ENCODE measurements at places on chromosomes 3 and 15.

- DNase-seq: no peak
These were observed 29.9 kb upstream of the ALDH1A2 start for GRCh38 chr15:58095415-58095814.

- DNase-seq: no peak
These were observed 7.9 kb downstream of the TNFSF10 start for GRCh38 chr3:172515130-172515918.

GRCh38 chr3:60760145-60760544 lies 491.1 kb downstream of the FHIT start:
- DNase-seq: no peak

- no peak for DNase-seq
These were observed 42.1 kb upstream of the ACTC1 start for GRCh38 chr15:34837246-34838016.

DNA sequence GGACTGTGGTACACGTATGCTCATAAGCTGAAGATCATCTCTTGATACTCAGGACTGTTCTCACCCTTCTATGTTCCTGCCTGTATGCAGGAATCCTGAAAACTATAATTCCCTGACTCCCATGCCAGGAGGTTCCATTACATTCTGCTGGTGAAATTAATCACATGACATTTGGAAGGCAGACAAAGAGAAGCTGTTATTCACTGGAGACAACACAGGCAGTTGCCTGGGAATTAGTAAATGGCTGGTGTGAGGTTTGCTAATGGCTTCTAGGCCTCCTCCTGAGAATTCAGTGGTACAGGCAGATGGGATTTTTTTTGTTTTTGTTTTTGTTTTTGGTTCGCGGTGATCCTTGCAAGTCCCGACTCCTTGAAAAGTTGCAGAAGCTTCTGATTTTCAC lies 91.4 kb downstream of the CTNNB1 start:
- no peak for DNase-seq

DNA sequence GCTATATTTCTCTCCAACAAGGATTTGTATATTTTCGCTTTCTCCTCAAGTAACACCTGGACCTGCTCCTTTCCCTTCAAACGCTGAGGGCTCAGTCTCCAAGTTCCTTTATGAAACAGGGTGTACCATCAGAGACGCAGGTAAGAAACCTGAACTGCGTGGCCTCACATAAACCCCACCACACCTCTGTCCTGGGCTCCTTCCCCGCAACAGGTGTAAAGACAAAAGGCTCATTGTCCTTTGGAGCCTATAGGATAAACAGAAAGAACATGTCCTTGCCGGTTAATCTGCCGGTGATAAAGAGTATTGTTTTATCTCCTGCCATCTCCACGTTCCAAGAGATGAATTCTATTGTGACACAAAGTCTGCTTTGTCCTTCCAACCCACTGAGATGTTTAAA lies 111.8 kb upstream of the ADAMTS9 start:
- no peak for DNase-seq

GRCh38 chr3:89966877-89967665 lies 859.6 kb downstream of the EPHA3 start:
- DNase-seq: no peak

DNA sequence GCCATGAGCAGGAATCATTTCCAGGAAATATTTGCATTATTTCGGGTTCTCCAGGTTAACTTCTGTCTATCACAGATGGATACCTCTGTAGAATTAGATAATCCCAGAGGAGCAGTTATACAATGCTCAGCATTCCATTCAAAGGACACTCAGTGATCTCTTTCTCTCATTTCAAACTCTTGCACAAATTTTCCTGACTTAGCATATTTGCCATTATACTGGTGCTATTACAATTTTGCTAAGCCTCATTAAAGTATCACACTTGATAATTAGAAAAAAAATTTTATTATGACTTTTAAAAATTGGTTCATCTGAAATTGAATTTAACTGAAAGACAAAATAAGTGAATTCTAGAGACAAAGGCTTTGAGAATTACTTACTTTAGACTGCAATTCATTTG lies 469.0 kb downstream of the EPHA3 start:
- no peak for DNase-seq

- DNase-seq: no peak
These were observed 107.9 kb upstream of the DLG1 start for GRCh38 chr3:197406266-197406665.

Measured in NCI-H82 (cell line).